ENCODE measurements at places on chromosomes 1 and 21. TPM values are rescaled to one million over a fixed set of nuclear protein-coding genes. Genes with fewer than 3 reads are reported as not detected.

The RGSL1 gene
- total RNA-seq: not detected

The KRTAP7-1 gene
- not detected for total RNA-seq

The LRRC7 gene
- 1.9 TPM for total RNA-seq

The ALPL gene
- 0.62 TPM for total RNA-seq

The SLC2A5 gene
- 0.16 TPM for total RNA-seq

The C1orf159 gene
- total RNA-seq: 7.4 TPM

The LRRC39 gene
- total RNA-seq: 0.78 TPM

The KAZN gene
- total RNA-seq: 16.6 TPM

The TSPEAR gene
- total RNA-seq: not detected

The MRPL24 gene
- 84.2 TPM for total RNA-seq

The SUSD4 gene
- total RNA-seq: 5.3 TPM

The TADA1 gene
- total RNA-seq: 9.5 TPM

The ADAMTS4 gene
- total RNA-seq: 60.6 TPM

The C1orf115 gene
- total RNA-seq: 7.0 TPM

The TRIM45 gene
- 2.8 TPM for total RNA-seq

The NR1I3 gene
- total RNA-seq: not detected

The INTS7 gene
- 9.5 TPM for total RNA-seq

The SH2D1B gene
- total RNA-seq: not detected

The AVPR1B gene
- total RNA-seq: not detected

The SPRR2E gene
- 2.1 TPM for total RNA-seq

The KRTAP13-2 gene
- not detected for total RNA-seq

The MAPKAPK2 gene
- 45.4 TPM for total RNA-seq

The RPTN gene
- total RNA-seq: not detected

The SHISA4 gene
- total RNA-seq: 35.8 TPM

The ADAMTS5 gene
- total RNA-seq: 55.8 TPM

The CYP2J2 gene
- 0.31 TPM for total RNA-seq

The OR2L13 gene
- not detected for total RNA-seq

The OR2T33 gene
- total RNA-seq: not detected

The SLC26A9 gene
- not detected for total RNA-seq

The DAB1 gene
- 1.5 TPM for total RNA-seq

The FAM229A gene
- 7.6 TPM for total RNA-seq

The PNRC2 gene
- 246 TPM for total RNA-seq

The LIN28A gene
- not detected for total RNA-seq

The TRIM58 gene
- 9.1 TPM for total RNA-seq

The PATJ gene
- 59.0 TPM for total RNA-seq

The TMEM59 gene
- total RNA-seq: 383 TPM

The LCE2C gene
- total RNA-seq: not detected

The HTR6 gene
- total RNA-seq: not detected

The FAAH gene
- 8.1 TPM for total RNA-seq

The PAPPA2 gene
- total RNA-seq: 0.16 TPM

The KCNA3 gene
- 0.31 TPM for total RNA-seq

The TIAM1 gene
- total RNA-seq: 9.3 TPM

The VHLL gene
- total RNA-seq: not detected

The RXFP4 gene
- total RNA-seq: not detected

The WNT4 gene
- not detected for total RNA-seq

The ZNF496 gene
- total RNA-seq: 43.9 TPM

The AKNAD1 gene
- total RNA-seq: 1.2 TPM

The KRTAP21-2 gene
- not detected for total RNA-seq

The MRPL20 gene
- total RNA-seq: 166 TPM

The CYP4A11 gene
- total RNA-seq: not detected

The PTPN7 gene
- 1.8 TPM for total RNA-seq

The SSBP3 gene
- 46.0 TPM for total RNA-seq

The LRRC71 gene
- total RNA-seq: not detected

The C2CD4D gene
- total RNA-seq: not detected

The FNDC5 gene
- total RNA-seq: 10.5 TPM

The HES3 gene
- not detected for total RNA-seq

The ST6GALNAC5 gene
- total RNA-seq: 23.4 TPM

The OR2T2 gene
- not detected for total RNA-seq
